Left ventricle myocardium inferior (tissue), 1 donor: ENCODE measurements at places on chromosomes 3 and 15. TPM values are rescaled to one million over a fixed set of nuclear protein-coding genes. Genes with fewer than 3 reads are reported as not detected.

Gene PLS1
- total RNA-seq, result 2.6 TPM

Gene PTPRG
- total RNA-seq, result 29.6 TPM

DNA sequence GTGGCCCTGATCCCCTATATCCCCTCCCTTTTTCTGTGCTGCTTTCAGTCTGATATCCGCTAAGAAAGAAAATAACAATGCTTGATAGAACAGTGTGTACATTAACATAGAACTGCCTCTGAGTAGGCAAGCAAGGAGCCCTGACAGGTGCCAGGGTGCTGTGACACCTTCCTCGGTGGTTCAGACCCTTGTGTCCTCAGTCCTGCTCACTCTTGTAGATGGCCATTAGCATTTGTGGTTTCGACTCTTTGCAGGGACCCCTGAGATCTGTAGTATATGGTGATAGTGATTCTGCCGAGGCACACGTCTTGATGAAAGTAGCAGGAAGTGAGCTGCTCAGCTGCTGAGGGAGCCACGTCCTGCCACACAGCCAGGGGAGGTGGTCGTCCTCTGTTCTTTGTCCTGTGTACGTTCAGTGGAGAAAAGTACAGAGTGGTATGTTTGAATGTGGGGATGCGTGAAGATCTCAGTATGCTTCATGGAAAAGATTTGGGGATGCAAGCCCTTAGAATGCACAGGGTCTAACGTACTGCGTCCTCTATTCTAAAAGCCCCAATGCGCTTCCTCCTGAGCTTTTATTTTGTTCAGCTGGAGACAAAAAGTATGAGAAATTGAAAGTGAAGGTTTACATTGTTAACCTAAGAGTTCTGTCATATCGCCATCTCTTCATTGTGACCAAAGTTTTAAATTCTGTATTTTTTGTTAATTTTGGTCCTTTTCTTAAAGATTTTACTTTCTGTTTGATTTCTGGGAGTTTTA, 35.4 kb downstream of the PXYLP1 start:
- peaks cover 15% of the 10 kb centered on the region for H3K4me1 ChIP-seq
- DNase-seq, result no peak
- peaks cover 19% of the 10 kb centered on the region for H3K36me3 ChIP-seq
- peak overlapping the region; percentile 46 for H3K4me3 ChIP-seq
- H3K27me3 ChIP-seq, result no peaks in the 10 kb centered on the region
- no peak overlapping the region for H3K27ac ChIP-seq

DNA sequence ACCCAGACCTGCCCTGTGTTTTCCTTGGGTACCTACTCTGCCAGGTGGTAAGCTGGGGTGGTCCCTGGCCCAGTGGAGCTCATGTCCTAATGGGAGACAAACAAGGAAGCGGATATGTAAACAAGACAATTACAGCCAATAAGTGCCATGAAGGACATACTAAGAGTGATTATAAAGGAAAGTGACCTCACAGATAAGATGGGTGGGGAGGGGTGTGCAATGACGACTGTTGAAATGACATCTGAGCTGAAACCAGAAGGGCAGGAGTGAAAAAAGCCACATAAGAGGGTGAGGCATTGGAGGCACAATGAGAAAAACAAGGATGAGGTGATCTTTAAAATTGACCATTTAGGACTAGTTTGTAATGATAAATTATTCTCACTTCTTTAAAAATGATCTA, 336.2 kb upstream of the IL12A start:
- H3K4me3 ChIP-seq, result no peak overlapping the region
- H3K36me3 ChIP-seq, result no peaks in the 10 kb centered on the region
- H3K27me3 ChIP-seq, result no peaks in the 10 kb centered on the region
- no peak for DNase-seq
- H3K4me1 ChIP-seq, result peaks cover 32% of the 10 kb centered on the region

DNA sequence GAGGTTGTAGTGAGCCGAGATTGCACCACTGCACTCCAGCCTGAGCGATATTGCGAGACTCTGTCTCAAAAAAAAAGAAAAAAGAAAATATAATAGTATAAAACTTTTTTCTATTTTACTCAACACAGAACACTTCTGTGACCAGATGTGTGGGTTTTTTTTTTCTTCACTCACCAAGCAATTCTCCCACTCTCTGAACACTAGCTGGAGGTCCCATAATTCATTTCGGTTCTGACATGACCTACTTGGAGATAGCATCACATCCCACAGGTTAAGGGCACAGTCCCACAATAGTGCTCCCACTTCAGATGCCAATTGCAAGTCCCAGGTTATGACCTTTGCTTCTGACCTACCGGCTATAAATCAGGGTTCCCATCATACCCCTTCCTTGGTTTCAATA, 35.0 kb downstream of the KAT2B start:
- no peaks in the 10 kb centered on the region for H3K27me3 ChIP-seq
- DNase-seq, result no peak
- no peaks in the 10 kb centered on the region for H3K36me3 ChIP-seq
- no peak overlapping the region for H3K4me3 ChIP-seq
- no peak overlapping the region for H3K27ac ChIP-seq

DNA sequence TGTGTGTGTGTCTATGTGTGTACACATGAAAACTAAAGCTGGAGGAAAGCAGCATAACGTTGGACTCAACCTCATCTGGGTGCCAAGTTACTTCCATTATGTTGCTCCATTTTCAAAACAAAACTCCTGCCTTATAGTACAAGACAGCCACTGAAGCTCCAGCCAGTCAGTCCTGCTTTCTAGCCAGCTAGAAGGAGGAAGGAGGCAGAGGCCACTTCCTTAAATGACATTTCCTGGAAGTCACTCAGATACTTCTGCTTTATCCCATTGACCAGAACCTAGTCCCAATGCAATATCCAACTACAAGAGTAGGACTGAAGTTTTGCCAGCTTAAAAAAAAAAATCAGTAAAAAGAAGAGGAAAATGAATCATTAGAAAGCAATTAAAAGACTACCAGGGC, 31.7 kb downstream of the CADPS start:
- H3K36me3 ChIP-seq, result no peaks in the 10 kb centered on the region
- H3K4me3 ChIP-seq, result no peak overlapping the region
- no peaks in the 10 kb centered on the region for H3K27me3 ChIP-seq
- no peaks in the 10 kb centered on the region for H3K4me1 ChIP-seq
- no peak for DNase-seq

DNA sequence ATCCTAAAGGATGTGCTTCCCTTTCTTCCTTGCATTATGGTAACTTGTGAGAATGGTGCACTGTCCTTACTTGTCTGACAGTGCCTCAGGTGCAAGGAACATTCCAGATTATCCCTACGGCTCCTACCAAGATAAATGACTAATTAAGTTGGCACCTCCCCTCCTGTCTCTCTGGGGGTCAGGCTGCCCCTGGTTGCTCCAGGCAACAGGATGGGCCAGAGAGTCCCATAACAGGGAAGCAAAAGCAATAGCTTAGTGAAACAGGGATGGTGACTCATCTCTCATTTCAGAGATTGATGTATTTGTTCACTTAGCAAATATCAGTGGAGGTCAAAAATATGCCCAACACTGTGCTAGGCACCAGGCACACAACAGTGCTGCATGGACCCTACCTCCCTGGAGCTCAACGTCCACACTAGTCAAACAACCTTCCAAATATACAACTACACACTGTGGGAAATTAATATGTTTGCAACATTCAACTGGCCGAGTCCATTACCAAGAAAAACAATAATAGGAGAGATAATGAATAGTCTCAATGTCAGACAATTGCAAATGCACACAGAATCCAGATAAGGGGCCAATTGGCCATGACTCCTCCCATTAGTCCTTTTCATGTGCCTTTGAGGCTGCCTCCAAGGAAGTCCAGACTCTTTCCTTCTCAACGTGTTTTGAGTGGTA, 249.0 kb downstream of the TLE3 start:
- no peak for DNase-seq
- no peaks in the 10 kb centered on the region for H3K36me3 ChIP-seq
- no peak overlapping the region for H3K4me3 ChIP-seq
- peaks cover 7% of the 10 kb centered on the region for H3K4me1 ChIP-seq
- H3K27ac ChIP-seq, result no peak overlapping the region

GRCh38 chr3:15713364-15713763, 84.4 kb downstream of the ANKRD28 start:
- DNase-seq, result no peak
- H3K27me3 ChIP-seq, result no peaks in the 10 kb centered on the region
- H3K27ac ChIP-seq, result no peak overlapping the region
- H3K36me3 ChIP-seq, result peaks cover 39% of the 10 kb centered on the region
- no peak overlapping the region for H3K4me3 ChIP-seq

GRCh38 chr3:151356794-151357462, 27.6 kb upstream of the P2RY13 start:
- H3K4me1 ChIP-seq, result no peaks in the 10 kb centered on the region
- H3K4me3 ChIP-seq, result no peak overlapping the region
- DNase-seq, result no peak

DNA sequence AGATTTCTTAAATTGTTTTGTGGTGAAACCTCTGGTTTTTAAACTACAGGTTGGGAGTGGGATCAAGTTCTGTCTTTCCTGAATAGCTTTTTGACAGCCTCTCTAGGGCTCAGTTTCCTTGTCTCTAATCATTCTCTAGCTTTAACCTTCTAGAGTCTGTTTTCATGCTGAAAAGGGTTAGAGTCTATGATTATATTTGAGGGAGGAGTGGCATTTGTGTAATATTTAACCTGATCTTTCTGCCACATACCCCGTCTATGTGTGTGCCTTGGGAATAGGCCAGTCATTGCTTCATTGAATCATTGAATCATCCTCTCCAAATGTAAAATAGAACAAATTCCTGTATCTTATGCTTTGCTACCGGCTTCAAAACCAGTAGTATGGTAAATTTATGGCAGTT, 204.9 kb downstream of the KLHL25 start:
- H3K4me1 ChIP-seq, result peaks cover 98% of the 10 kb centered on the region
- peak overlapping the region; percentile 93 for H3K27ac ChIP-seq
- peaks cover 27% of the 10 kb centered on the region for H3K36me3 ChIP-seq
- H3K4me3 ChIP-seq, result no peak overlapping the region
- DNase-seq, result no peak

DNA sequence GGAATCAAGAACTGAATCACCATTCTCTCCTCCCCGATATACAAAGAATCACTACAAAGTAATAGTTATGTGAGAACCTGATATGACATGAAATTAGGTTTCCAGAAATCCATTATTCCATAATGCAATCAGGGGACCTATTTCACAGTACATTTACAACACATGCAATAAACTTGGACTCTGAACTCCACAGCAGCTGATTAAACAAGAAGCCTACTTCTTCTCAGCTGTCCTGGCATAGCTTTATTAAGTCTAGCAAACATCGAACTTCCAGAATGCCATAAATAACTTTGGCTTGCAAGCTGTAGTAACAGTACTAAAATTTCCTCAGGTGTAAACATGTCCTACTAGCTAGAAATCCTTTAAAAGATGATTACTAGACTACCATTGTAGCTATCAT, 17.8 kb downstream of the PDCD10 start:
- peaks cover 28% of the 10 kb centered on the region for H3K36me3 ChIP-seq
- H3K27me3 ChIP-seq, result no peaks in the 10 kb centered on the region
- peak overlapping the region; percentile 25 for H3K27ac ChIP-seq
- no peak overlapping the region for H3K4me3 ChIP-seq

GRCh38 chr15:69974321-69974720, 123.4 kb downstream of the TLE3 start:
- DNase-seq, result no peak
- H3K27ac ChIP-seq, result no peak overlapping the region
- peaks cover 81% of the 10 kb centered on the region for H3K27me3 ChIP-seq
- no peak overlapping the region for H3K4me3 ChIP-seq
- no peaks in the 10 kb centered on the region for H3K4me1 ChIP-seq

DNA sequence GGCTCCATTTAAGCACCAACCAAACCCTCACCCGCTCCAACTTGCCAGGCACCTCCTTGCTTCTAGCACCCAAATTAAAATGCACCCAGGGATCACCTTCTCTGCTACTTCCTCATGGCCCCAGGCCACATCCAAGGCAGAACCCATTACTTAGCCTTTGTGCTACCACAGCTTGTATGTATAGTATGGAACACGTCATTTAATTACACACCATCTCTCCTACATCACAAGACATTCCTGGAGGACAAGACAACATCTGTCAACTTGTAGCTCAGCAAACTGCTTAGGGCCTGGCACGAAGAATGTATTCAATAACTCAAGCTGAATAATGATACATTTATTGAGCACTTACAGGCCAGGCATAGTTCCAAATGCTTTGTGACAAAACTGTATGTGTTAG, 23.3 kb downstream of the ZDHHC3 start:
- H3K36me3 ChIP-seq, result peaks cover 5% of the 10 kb centered on the region
- DNase-seq, result no peak
- H3K27me3 ChIP-seq, result no peaks in the 10 kb centered on the region
- no peak overlapping the region for H3K4me3 ChIP-seq
- H3K27ac ChIP-seq, result no peak overlapping the region
- peaks cover 18% of the 10 kb centered on the region for H3K4me1 ChIP-seq
